ENCODE measurements at places on chromosomes 2 and 18.

DNA sequence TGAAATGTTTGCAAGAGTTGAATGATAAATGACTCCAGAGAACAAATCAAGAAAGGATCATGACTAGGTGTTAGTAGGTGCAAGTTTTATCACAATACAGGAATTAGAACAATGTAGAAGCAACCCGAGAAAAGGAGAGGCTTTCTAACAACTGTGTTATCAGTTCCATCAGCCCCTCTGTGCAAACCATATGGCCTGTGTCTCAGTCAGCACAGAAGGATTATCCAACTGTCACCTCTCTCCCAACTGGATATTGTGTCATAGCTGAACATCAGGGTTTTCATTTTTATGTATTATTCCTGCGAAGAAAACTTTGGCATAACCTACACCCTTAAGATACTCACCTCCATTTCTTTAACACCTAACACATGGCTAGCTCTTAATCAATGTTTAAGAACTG is 321.6 kb upstream of the RND3 start:
- no peak for DNase-seq

- DNase-seq, result no peak
These were observed 73.4 kb downstream of the PLEKHM3 start for GRCh38 chr2:207951734-207952470.

- DNase-seq, result no peak
These were observed 155.8 kb upstream of the THUMPD2 start for GRCh38 chr2:39934851-39935250.

GRCh38 chr2:9664365-9664764 is 33.6 kb upstream of the YWHAQ start:
- no peak for DNase-seq

DNA sequence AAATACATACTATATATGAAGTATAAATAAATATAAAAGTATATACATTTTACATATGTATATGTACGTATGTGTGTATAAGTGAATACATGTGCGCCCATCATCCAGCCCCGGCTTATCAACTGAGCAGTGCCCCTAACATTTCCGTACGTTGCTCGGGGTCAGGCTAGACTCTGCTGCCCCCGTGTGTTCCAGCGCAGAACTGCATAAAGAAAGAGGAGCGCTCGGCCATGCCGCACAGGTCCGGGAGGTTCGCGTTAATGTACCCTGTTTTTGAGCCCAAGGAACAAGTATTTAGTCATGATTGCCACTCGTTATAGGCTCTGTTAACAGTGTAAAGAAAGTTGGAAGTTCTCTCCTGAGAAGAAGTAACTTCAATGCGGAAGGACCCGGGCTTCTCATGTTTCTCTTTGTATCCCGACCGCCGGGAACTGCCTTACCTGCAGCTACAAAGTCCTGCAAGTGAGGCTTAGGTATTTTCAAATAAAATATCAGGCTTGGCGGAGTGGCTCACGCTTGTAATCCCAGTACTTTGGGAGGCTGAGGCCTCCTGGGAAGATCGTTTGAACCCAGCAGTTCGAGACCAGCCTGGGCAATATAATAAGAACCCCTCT is 55.7 kb downstream of the CD8B2 start:
- DNase-seq, result peak; percentile 90

DNA sequence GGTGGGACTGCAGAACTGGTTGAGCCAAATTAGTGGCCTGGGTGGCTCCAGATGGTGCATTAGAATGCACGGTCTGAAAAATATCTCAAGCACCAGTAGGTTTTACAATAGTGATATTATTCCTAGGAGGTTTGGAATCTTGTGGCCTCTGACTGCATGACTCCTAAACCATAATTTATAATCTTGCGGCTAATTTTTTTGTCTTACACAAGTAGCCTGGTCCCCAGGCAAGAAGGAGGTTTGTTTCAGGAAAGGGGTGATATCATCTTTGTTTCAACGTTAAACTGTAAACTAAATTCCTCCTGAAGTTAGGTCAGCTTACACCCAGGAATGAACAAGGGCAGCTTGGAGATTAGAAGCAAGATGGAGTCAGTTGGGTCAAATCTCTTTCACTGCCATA is 98.9 kb upstream of the ARL4C start:
- no peak for DNase-seq

- DNase-seq, result no peak
These were observed 4.0 kb downstream of the NOP58 start for GRCh38 chr2:202269585-202269984.

DNA sequence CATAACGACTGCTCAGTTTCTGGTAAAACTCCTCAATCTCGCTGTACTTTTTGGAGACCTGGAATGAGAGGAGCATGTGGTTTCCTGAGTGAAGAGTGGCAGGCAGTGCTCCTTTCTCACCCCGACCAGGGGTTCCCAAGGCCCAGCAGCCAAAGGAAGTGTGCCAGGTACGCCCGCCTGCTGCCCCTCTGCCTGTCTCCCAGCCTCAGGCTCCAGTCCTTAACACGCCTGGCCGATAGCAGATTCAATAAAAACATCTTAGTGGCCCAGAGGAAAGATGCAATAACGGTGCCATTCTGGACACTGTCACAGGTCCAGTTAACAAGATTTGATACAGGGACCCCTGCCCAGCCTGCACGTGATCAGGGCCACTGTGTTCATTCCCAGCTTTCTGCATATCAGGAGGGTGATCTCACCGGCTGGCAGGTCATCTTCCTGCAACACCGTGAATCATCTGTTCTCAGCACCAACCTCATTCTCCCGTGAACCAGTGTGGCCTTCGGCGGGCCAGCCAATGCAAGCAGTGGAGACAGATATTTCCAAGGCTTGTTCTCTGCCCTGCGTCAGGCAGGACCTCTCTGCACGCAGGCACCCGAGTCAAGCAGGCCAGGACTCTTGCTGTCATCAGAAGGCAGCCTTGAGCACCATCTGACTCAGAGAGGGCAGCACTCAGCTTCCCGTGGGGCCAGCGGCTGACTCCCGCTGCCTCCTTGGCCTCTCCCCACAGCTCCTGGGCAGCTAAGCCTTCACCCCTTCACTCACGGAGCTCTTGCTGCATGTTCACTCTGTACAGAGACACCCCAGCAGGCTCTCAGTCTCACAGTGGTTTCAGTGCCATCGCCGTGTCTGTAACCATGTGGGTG is 9.5 kb downstream of the HS1BP3 start:
- DNase-seq, result no peak

All from stimulated activated effector memory CD8-positive, alpha-beta T cell treated with anti-CD3 and anti-CD28 coated beads, Interleukin-12 subunit alpha, Interleukin-12 subunit beta, amount 100 ng/mL, for 72 hours (primary cell).